ENCODE measurements at places on chromosomes 3 and 15.

DNA sequence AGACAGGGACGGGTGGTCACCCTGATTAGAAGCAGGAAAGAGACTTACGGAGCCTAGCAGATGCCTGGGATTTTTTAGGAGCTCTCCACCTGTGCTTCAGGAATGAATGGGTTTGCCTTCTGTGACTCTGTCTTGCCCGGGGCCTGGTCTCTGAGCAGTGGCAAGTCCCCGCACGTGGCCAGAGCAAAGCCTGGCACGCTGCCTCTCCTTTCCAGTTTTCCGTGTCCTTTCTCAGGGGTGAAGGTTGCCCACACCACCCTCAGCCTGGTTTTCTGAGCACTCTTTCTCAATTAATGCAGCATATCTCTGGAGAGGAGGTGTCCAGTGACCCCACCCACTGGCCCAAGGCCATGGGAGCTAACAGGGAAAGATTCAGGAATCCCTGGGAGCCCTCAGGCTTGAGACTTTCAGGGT lies 14.5 kb upstream of the CHST14 start:
- DNase-seq, result no peak

- DNase-seq, result no peak
Measured at GRCh38 chr15:76060118-76060989, 569 bp downstream of the TMEM266 start.

DNA sequence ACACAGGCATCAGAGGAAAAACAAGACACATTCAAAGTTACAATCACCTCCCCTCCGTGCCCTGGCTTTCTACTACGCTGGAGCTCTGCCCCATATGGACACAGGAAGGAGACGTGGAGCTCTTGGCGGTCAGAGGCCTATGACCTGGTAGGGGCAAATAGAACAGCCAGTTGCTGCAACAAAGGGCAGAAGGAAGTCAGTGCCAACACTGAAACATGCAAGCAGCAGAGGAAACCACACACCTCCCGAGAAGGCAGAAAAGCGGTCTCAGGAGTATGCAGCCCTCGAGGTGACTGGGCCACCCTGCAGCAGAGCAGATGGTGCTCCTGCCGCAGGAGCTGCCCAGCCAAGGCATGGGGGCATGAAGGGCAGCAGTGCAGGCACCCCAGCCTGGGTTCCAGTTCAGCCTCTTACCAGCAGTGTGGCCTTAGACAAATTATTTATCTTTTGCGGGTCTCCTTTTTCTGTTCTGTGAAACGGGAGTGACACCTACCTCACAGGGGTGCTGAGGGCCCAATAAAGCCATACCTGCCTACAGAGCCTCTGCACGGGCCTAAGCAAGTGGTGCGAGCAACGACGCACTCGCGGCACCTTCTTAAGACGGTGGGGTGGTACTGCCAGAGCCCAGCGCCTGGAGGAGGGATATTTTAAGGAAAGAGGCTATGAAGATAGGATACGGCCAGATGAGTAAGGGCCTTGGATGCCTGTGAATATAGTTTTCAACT lies 8.6 kb downstream of the ZXDC start:
- no peak for DNase-seq

- DNase-seq, result no peak
Measured at GRCh38 chr3:121414924-121415323, 130.9 kb downstream of the POLQ start.

- DNase-seq, result no peak
Measured at GRCh38 chr3:18420555-18420954, 4.6 kb downstream of the SATB1 start.

DNA sequence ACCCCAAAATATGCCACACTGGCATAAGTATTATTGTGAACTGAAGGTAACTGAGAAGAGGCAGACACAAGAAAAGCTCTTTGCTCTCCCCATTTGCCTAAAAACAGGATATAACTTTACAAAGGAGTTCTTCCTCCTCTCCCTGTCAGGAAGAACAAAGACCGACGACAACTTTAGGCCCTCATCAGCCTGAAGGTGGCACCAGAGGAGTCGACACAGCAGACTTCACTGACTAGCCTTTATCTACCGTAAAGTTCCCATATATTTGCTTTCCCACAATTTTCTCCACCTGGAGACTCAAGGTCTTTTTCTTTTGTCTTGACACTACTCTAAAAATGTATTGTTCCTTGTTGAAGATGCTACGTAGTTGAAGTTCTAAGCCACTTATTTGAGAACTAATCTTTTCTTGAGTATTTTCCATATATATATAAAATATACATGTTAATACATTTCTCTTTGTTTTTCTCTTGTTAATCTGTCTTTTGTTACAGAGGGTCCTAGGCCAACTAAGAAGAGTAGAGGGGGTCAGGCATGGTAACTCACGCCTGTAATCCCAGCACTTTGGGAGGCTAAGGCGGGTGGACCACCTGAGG lies 16.2 kb upstream of the XIRP1 start:
- DNase-seq, result peak; percentile 15

GRCh38 chr3:1591327-1592028 lies 498.7 kb downstream of the CNTN6 start:
- DNase-seq, result no peak

GRCh38 chr3:112407888-112408702 lies 75.1 kb downstream of the CD200 start:
- no peak for DNase-seq

DNA sequence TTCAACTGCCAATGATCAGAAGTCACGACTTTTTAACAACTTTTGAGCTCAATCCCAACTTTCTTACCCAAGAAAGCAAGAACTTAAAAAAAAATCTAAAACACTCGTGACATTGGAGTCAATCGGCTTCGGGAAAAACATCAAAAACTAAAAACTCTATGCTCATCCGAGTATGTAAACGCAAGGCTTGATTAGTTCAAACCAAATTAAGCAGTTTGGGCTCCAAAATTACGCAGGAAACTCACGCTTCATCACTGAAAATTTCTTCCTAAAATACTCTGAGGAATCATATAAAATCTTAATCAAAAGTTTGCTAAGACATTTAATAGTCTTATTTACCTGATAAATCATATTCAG lies 1.6 kb downstream of the TRA2B start:
- DNase-seq, result no peak

GRCh38 chr3:175948041-175948440 lies 1088.9 kb downstream of the NAALADL2 start:
- no peak for DNase-seq

DNA sequence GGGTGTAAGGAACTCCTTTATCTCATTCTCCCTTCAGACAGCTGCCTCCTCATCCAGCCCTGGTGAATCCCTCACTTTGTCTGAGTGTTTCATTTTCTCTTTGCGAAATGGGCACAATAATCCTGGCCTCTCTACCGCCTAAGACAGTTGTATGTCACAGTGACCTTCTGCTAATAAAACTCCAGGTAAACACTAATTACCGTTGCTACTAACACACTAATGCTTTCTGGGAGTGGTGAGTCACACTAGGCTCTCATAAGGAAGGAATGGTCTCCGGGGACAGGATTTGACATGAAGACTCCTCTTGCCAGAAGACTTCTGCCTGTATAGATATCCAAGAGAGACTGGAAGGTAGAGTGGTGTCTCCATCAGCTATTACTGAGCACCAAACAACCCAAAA lies 71.7 kb upstream of the SNRK start:
- no peak for DNase-seq

DNA sequence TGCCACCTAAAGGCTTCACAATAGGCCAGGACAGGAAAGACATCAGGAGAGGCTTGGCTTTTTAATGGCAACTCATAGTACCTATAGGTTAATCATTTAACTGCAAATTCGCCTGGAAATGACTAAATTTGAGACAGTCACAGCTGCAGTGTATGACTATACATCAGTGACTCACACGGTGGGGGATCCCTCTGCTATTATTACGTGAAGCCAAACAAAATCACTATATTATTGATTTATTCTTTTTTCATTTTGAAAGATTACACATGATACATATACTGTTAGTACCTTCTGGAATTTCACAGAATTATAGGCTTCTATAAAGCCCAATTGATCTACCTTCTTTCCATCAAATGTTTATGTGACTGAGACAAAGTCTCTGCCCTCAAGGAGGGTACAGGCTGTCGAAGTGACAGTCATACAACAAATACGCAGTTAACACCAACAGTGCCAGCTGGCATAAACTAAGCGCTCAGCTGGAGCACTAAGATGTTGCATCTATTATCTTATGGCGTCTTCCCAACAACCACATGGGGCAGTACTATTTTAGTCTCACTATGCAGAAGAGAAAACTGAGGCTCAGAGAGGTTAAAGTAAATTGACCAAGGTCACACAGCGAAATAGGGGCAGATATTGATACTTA lies 82.0 kb upstream of the LMOD3 start:
- DNase-seq, result no peak

DNA sequence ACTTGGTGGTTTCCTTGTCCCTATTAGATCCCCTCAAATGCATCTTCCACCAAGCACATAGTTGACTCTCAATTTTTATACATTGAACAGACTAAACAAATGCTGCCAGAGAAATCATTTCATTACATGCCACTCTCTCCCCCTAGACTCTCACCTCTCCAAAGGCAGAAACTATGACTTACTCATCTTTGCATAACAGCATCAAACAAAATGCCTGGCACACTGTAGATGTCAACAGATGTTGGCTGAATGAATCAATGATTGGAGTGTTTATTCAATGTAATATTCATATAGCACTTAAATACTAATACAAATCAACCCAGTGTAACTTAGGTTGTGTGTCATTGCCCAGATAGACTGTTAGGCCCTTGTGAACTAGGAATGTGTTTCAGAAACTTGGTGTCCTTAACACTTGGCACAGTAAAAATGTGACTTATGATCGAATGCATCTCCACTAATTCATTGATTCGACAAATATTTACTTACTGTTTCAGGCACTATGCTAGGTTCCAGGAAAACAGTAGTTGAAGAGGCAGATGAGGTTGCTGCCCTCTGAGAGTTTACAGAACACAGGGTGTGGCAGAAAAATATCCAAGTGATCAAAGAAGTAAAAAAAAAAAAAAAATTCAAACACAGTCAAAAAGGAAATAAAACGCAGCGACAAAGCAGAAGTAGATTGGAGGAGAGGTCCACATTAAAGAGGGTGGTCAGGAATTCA lies 188.5 kb upstream of the LRRN1 start:
- no peak for DNase-seq

GRCh38 chr3:11245827-11246662 lies 26.2 kb upstream of the ATG7 start:
- no peak for DNase-seq

- no peak for DNase-seq
Measured at GRCh38 chr3:188814581-188814980, 357.2 kb upstream of the TPRG1 start.

GRCh38 chr3:135145581-135145980 lies 350.5 kb downstream of the EPHB1 start:
- no peak for DNase-seq

DNA sequence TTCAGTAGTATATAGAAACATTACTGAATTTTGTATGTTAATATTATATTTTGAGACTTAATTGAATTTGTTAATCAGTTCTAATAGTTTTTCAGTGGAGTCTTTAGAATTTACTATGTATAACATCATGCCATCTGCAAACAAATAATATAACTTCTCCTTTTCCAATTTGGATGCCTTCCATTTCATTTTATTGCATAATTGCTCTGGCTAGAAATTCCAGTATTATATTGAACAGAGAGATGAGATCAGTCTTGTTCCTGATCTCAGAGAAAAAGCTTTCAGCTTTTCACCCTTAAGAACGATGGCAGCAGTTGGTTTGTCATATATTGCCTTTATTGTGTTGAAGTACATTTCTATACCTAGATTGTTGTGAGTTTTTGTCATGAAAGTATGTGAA lies 40.4 kb downstream of the OR4F15 start:
- DNase-seq, result no peak

DNA sequence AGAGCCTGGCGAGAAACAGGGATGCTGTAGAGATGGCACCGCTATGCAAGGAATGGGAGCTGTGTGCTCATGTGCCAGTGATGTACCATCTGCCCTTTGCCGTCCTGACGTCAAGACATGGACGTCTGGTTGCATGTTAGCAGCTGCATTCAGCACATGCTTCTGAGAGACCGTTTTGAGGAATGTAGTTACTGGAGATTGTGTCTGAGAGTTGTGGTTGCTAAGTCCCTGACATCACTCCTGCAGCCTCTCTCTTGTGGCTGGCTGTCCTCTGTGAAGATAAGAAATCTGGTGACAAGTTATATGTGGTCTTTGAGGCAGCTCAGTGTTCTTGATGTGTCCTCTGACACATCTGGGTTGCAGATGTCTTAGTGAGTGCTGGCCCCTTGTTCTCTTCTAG lies 165.1 kb downstream of the APBA2 start:
- DNase-seq, result no peak

- no peak for DNase-seq
Measured at GRCh38 chr15:41797201-41797944, 23.1 kb downstream of the MAPKBP1 start.

GRCh38 chr3:173660645-173661299 lies 263.2 kb downstream of the NLGN1 start:
- DNase-seq, result no peak

- no peak for DNase-seq
Measured at GRCh38 chr15:62999923-63000561, 42.5 kb upstream of the TPM1 start.

GRCh38 chr3:134775831-134776230 lies 19.2 kb upstream of the EPHB1 start:
- DNase-seq, result no peak

GRCh38 chr15:66402761-66403284 lies 16.1 kb downstream of the MAP2K1 start:
- no peak for DNase-seq

DNA sequence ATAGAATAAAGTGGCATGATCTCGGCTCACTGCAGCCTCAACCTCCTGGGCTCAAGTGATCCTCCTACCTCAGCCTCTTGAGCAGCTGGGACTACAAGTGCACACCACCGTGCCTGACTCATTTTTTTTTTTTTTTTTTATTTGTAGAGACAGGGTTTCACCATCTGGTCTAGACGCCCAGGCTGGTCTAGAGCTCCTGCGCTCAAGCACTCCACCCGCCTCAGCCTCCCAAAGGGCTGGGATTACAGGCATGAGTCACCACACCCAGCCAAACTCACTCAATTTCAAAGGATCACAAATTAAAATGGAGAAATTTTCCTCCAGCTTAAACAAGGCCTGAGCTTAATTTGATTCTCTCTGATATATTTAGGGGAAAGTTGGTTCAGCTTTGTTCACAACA lies 27.3 kb upstream of the NMB start:
- no peak for DNase-seq

DNA sequence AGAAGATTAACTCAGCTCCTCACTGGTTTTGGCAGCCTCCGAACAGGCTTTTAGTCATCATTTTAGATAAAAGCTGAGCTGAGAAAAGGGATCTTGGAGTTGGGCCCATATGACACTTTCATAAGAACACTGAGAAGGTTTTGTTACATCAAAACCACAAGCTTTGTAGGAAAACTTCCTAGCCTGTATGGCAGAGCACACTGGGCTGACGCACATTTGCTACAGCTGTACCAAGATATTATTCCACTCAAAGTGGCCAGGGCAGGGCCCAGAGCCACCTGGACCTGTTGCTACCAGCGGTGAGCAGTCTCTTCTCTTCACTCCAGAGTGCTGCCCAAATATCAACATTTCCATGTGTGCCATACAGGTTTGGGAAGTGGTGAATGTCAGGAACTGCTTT lies 160.5 kb upstream of the CCDC54 start:
- no peak for DNase-seq

- DNase-seq, result no peak
Measured at GRCh38 chr3:69568458-69568857, 170.8 kb upstream of the MITF start.

GRCh38 chr15:95872366-95872771 lies 458.1 kb upstream of the NR2F2 start:
- no peak for DNase-seq

GRCh38 chr3:174028673-174029072 lies 631.1 kb downstream of the NLGN1 start:
- no peak for DNase-seq

GRCh38 chr15:89391685-89392257 lies 57.1 kb upstream of the POLG start:
- no peak for DNase-seq

GRCh38 chr3:6435951-6436350 lies 425.0 kb upstream of the GRM7 start:
- no peak for DNase-seq
